Ammon's horn (tissue), 1 donor: ENCODE measurements at places on chromosomes 6 and 20.

DNA sequence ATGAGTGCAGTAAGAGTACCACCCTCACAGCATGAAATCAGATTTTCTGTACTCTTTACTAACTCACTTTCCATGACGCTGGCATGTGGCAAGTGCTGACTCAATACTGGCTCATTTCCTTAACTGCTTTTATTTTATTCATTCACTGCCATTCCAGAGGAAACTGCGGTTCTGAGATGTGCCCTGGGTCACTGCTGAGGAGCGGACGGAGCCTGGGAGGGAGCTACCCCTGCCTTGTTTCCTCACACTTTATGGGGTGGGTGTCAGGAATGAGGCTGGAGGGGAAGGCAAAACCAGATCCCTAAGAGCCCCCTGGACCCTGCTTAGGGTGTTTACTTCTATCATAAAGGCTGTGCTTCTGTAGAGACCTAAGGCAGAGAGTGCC, 14.4 kb downstream of the NT5E start:
- DNase-seq = no peak

DNA sequence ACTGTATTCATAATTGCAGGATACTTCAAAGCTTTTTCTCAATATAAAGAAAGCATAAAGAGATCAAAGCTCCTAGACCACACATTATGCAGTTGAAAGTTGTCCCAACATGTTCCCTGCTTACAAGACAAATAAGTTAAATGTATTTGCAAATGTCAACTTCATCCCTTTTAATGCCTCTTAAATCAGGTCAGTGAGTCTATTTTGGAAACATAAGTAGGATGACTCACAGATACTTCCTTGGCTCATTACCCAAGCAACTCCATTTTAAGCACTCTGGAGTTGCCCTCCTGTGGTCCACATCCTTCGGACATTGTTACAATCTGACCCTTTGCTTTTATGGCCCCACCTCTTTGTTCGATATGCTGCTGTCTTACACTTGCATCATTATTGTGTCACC, 162.0 kb downstream of the FAXC start:
- DNase-seq = no peak

DNA sequence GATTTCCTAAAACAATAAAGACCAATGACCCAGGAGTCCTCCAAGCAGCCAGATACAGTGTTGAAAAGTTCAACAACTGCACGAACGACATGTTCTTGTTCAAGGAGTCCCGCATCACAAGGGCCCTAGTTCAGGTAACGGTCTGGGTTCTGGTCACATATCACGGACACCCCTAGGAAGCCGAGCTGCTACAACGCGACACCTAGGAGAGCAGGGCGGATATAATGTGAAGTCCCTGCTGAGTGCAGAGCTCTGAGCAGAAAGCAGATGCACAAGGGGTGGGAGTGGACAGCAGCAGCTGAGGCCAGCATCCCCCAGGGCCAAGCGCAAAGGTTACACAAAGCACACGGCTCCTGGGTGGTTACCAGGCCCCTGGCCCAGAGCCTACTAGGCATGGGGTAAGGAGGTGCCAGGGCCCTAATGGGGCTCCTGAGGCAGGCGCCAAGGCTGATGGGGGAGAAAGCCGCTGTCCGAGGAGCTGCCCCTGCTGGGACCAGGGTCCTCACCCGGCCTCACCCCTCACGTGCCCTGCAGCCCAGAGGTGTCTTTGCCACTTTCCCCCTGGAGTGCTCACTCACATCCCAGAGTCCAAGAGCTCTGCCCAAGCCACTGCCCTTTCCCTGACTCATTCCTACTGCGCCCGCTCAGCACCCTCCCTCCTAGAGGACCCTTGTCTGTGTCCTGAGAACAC, 8.4 kb downstream of the CST7 start:
- no peak for DNase-seq

- no peak for DNase-seq
Measured at GRCh38 chr6:35391240-35391968, 49.0 kb downstream of the PPARD start.

GRCh38 chr20:43549416-43550065, 9.3 kb upstream of the SGK2 start:
- DNase-seq = no peak

GRCh38 chr20:18635380-18635779, 47.5 kb downstream of the DTD1 start:
- no peak for DNase-seq

- DNase-seq = no peak
Measured at GRCh38 chr6:88839280-88839679, 124.1 kb downstream of the RNGTT start.

DNA sequence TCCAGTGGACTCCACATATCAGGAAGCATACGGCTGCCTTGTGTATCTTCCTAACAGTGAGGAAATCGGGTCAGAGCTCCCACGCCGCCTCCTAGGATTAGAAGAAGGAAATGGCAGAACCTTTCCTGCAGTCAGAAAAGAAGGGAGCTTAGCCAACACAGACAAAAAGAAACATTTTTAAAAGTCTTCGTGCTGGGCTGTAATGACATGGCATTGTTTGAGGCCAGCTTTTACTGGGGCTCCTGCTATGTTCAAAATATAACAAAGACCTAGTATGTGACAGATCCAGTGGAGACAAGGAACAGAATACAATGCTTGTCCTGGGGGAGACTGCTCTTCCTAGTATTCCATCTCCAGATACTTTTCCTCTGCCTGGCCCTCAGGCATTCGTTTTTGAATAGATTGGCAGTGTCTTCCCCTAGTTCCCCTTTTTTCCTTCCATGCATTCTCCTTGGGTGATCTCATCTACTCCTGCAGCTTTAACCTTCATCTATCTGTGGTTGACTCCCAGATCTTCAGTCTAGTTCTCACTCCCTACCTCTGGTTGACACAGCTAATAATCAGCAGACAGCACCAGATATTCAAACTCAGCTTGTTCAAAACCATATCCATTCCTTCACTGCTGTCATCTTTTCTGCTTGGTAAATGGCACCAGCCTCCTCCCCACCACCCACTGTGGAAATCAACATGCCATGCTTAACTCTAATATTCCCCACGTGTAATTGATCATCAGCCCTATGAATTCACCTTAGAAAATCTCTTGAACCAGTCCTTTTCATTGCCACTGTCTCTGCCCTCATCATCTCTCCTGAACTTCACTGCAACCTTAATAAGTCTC, 94.5 kb upstream of the VSTM2L start:
- peak; percentile 30 for DNase-seq

DNA sequence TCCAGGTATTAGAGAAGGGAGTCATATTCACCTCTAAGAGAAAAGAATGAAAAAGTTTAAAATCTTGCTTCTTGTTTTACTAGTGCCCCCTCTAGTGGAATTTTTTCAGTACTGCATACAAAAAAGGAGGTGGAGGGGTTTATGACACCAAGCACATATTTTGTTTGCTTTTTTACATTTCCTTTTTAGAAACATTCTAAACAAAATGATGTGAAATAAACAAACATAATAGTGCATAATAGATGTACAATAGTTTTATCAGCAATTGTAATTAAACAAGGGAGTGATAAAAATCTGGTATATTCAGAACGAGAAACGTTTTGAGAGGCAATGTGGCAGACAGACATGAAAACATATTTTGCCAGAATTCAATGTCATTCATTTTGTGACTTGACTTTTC, 111.0 kb upstream of the TFAP2D start:
- peak; percentile 3 for DNase-seq

- no peak for DNase-seq
Measured at GRCh38 chr6:11616200-11616611, 78.7 kb downstream of the TMEM170B start.

DNA sequence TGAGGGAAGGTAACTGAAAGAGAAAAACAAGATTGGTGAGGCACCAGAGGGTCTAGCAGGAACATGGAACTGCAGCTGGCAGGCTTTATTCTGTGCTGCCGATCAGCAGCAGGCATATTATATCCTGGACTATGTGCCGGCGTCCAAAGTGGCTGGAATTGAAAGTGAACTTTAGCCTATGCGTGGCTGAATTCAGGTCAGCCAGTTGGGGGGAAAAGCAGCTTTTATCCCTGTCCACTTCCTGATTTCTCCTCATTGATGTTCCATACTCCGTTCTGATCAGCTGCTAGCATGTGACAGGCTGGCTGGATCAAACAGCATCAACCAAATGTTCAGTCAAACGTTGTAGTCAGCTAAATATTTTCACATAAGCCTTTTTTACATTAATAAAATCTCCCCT, 99.0 kb downstream of the CAP2 start:
- DNase-seq = no peak

DNA sequence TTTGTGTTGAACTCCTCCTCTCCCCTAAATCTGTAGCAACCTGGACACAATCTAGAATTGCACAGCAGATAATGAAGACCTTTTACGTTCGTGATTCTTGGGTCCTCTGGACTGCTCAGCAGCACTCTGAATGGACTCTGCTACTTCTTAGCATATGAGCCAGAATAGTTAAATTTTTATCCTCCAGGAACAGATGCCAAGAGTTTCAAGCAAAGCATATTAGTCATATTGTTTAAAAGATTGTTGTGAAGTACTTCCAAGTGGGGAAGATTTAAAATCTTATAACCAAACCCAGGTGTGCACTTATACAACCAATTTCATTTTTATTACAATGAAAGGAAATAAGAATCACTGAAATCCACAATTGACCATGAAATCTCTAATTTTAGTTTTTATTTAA, 118.9 kb upstream of the EXOC2 start:
- no peak for DNase-seq

DNA sequence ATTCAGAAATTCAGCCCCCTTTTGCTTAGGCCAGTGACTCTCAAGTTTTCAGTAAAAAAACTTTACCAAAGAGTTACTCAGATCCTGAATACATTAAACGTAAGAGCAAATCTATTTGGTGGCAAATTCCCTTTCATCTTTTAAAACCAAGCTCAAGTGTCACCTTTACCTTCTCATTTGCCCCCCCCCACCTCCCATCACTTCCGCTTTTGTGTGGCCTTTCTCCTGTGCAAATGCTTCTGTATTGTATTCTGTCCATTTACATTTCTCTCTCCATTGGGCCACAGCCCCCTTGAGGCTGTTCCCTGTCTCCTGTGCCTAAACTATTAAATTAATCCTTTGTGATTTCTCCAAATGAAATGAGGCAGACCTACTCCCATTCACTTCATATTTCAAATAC, 1.9 kb downstream of the NOL7 start:
- no peak for DNase-seq
